ENCODE measurements at places on chromosomes 3 and 15.

DNA sequence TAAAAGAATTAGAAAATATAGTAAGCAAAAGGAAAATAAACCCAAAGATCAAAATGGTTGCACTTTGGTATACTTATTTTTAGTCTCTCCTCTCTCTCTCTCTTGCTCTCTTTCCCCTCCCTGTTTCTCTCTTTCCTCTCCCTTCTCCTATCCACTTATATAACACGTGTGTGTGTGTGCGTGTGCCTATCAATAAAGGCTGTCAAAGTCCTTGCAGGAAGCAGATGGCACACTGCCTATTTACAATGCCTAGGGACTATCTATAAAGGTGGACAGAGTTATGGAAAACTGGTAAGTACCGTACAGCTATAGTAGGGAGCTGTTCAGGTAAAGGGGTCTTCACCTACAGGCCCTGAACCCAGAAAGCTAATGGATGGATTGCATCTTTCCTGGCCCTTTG is 161.6 kb downstream of the SQOR start:
- DNase-seq, result no peak

DNA sequence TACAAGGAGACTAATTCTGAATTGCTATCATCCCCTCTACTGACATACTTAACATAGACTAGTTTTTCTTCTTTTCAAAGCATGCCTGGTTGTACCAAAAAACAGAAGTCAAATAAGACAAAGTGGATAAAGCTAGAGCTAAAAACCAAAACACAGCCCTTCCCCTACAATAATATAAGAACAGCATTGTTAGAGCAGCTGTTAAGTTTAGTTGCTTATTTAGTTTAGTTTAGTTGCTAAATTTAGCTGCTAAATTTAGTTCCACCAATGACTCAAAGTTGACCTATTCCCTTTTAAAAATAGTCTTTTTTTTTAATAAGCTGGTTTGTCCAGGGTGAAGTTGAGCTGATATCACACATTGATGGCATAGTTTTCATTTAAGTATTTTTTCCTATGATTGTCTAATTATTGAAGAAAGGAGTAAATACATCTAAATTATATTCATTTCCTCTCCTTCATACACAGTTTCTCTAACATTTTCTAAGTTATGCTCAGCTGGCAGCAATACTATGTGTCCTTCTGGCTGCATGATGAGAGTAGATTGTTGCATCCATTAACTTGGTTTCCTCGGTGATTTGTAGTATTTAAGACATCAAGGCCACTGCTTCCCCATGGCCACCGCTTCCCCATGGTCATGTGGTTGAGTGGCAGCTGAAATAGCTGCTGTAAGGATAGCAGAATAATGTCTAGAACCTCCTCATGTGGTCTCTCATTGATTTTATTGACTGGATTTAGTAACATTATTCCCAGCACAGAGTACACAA is 718.6 kb upstream of the NECTIN3 start:
- no peak for DNase-seq

GRCh38 chr15:31525988-31526665 is 199.5 kb downstream of the KLF13 start:
- DNase-seq, result no peak

GRCh38 chr3:59573911-59574310 is 524.1 kb upstream of the CFAP20DC start:
- DNase-seq, result no peak

GRCh38 chr3:55518451-55518850 is 31.3 kb upstream of the WNT5A start:
- DNase-seq, result no peak

- DNase-seq, result no peak
Observed at GRCh38 chr3:16596352-16597032, 8.7 kb downstream of the DAZL start.

DNA sequence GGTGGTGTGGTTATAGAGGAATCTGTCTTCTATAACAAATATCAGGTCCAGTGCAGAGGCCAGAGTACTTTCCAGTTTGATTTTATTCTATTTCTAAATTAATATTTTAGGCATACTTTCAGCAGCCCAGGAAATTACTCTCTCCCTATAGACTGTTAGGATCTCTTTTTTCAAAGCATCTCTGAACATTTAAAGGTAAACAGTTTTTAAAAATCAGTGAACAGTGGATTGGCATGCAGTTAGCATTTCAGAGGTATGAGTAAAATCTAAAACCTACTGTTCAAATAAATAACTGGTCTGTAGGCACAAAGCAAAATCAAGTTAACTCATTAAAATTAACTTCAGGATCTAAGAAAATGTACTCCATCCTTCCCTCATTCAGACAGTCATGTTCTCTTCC is 3.0 kb downstream of the ZBED2 start:
- no peak for DNase-seq

- no peak for DNase-seq
Observed at GRCh38 chr3:46586738-46587246, 20.7 kb upstream of the LRRC2 start.

DNA sequence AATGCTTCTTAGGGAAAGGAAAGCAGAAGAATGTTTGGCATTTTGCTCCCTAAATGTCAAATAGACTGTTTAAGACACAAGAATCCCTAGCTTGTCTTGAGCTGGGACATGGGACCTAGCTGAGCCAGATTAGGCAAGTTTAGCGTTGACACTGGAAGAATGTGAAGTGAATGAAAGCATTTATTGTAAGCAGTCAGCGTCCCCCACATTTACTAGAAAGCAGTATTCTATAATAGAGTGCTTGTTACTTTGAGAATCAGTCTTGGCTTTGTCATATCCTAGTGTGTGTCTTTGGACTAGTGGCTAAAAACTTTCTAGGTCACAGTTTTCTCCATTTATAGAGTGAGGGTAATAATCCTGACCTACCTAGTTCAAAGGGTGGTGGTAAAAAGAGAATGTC is 161.6 kb downstream of the ADAMTSL3 start:
- no peak for DNase-seq

DNA sequence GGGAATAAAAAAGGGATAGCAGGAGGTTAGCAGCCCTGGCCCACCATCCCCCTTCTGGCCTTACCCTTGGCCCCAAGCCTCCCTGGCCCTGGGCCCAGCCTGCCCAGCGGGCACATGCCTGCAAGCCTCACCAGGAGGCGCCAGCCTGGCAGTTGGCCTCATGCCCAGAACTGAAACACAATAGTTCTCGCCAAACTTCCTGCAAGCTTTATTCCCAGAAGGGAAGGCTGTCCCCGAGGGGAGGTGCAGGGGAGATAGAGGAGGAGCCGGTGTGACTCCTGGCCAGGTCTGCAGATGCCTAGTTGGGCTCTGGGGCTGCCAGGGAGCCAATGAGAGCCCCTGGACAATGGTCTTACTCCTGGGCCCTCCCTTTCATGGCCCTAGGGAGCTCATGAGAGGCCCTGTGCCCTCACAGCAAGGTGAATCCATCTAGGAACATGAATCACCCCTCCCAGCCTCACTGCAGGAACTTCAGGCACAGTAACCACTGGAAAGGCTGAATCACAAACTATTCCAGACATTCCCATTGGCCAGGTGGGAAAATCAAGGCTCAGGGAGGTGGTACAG is 4.0 kb downstream of the CCDC33 start:
- DNase-seq, result no peak

GRCh38 chr15:77009646-77010311 is 14.9 kb downstream of the PSTPIP1 start:
- no peak for DNase-seq

GRCh38 chr3:184688251-184688881 is 23.5 kb downstream of the MAGEF1 start:
- DNase-seq, result no peak

- DNase-seq, result no peak
Observed at GRCh38 chr15:80403712-80404056, 498 bp upstream of the ARNT2 start.
